ENCODE measurements at places on chromosomes 6 and 20.
A peak's percentile ranks its signal among the peaks of the same experiment; 100 is the strongest.

- DNase-seq, result no peak
Observed at GRCh38 chr6:168133687-168134559, 54.9 kb upstream of the FRMD1 start.

GRCh38 chr20:45039475-45039820 lies 61.5 kb downstream of the KCNS1 start:
- no peak for DNase-seq

DNA sequence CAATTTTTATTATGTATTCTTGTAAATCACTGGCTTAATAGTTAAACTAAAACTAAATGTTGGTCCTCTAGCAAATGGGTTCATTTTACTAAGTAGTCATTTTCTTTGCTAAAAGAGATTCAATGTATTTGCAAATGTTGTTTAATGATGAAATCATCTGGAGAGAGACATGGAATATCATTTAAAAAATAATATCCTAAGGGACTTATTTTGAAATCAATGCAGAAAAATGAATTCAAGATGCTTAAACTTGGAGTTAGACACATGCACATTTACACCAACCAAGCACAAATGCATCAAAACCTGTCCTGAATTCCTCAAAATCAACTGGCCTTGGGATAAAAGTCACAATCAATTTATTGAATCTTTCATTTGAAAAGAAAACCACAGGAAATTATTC lies 165.0 kb upstream of the RNF217 start:
- no peak for DNase-seq

- peak; percentile 67 for DNase-seq
Observed at GRCh38 chr6:85126485-85127167, 323.3 kb upstream of the NT5E start.

GRCh38 chr6:169172946-169173345 lies 80.7 kb downstream of the THBS2 start:
- DNase-seq, result peak; percentile 6

DNA sequence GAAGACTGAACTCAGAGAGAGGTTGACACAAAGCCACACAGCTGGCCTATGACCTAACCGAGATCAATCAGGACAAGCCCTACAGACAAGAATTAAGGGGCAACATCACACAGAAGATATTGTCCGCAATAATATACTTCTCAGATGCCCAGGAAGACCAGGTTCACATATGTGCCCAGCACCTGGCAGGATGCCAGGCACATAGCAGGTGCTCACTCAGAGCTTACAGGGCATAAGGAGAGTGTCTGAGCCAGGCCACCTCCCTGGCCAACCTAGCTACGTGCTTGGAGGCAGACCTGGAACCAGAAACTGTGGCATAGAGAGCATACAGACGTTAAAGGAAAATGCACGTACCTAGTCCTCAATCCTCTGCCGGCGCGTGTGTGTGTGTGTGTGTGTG lies 87.0 kb upstream of the LRFN2 start:
- DNase-seq, result no peak

DNA sequence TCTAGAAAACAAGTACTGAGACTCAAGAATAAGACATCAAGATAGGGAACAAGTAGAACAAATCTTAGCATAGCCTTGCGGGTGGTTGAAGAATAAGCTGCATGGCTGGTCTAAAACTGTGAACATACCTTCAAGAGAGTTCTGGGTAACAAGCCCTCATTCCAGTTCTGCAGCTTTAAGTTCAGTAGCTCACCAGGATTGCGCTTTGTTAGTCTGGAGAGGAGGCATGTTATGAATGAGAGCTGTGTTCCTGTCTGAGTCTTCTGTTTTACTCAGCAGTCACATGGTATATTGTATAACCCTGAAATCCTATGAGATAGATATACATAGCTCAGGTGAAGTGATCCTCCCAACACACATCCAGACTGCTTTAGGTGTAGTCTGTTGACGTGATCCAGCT lies 406.6 kb upstream of the IRAK1BP1 start:
- DNase-seq, result no peak

Data from D341Med (cell line).